Activated CD8-positive, alpha-beta memory T cell treated with anti-CD3 and anti-CD28 coated beads for 24 hours (primary cell): ENCODE measurements at places on chromosomes 12 and 14.

DNA sequence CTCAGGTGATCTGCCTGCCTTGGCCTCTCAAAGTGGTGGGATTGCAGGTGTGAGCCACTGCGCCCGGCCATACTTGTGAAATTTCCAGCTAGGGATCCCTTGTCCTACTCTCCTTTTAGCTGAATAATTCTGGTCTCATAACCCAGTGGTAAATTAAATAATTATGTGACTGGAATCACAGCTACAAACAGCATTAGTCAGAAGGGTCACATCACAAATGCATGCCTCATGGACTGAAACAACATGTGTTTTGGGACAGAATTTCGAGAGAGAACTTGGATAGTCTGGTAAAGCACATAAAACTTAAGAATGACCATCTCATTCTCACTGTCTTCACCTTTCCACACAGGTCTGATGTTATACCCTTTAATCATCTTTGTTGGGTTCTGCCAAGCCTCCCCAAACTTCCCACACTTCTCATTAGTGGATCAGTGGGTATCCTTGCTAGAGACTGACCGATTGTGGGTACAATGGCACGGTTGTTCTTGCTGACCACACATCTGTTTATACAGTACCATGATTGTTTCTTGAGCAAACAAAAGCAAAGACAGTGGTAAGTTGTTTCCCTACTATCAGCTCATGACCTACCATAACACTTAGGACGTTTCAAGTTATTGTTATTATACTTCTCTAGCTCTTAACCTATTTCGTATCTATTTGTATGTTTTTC is 5.1 kb downstream of the GPRC5D start:
- DNase-seq: no peak

- no peak for DNase-seq
These were observed 124.5 kb downstream of the KSR2 start for GRCh38 chr12:117844114-117844830.

DNA sequence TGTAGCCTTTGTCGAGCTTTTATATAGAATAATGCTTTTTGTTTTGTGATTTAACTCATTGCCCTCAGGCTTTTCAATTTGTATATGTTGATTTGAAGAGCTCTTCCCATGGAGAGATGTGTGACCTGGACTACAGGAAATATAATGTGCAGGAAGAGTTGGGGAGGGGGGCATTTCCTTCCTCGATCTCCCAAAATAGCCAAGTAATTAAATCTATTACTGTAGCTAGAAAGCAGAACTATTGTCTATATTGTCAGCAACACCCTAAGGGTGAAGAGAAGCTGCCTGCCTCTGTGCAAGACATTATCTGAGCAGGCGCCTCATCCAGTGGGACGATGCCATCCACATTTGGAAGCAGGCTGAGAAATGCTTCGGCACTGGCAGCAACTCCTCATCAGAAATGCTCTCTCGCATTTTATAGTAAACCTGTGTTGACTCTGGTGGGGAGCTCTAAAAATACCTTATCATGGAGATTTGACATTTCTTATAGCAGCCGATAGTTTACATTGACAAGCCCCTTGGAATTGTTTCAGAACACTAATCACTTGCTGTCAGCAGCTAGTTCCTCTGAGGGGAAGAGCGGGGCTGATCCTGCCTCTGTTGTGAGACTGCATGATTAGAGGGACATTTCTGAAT is 392.5 kb upstream of the RGS6 start:
- no peak for DNase-seq

- DNase-seq: no peak
These were observed 1.6 kb downstream of the RHOF start for GRCh38 chr12:121791671-121792551.

- no peak for DNase-seq
These were observed 150.5 kb downstream of the PELI2 start for GRCh38 chr14:56268673-56269072.

DNA sequence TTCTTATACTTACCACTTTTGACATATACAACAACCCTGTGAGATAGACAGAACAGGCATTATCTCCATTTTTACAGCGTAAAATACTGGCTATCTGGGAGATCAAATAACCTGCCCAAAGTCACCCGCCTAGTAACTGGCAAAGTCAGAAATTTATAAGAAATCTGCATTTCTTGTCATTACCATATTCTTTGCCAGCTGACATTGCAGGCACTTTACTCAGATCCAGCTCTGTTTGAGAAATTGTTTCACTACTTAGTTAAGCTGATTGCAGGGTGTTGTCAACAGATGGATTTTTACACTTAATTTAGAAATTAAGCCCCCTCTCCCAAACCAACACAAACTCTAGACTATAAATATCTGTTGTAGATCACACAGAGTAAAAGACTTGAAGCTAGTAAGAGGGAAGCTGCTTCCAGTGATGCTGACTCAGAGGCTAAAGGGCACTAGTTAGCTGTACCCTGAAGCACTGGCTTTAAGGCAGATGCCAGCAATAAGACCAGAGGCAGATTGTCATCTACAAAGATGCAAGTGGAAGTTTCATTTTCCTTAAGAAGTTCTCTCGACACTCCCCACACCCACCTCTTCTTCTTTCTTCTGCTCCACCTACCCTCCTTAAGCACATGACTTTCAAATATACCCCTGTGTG is 153.1 kb downstream of the ANO6 start:
- no peak for DNase-seq

- no peak for DNase-seq
These were observed 4.1 kb downstream of the CLMN start for GRCh38 chr14:95315579-95315978.

- DNase-seq: no peak
These were observed 26.4 kb downstream of the GXYLT1 start for GRCh38 chr12:42118136-42118879.
